A549 treated with Mapracorat at 1 μM for 4 hours (cell line): ENCODE measurements at places on chromosomes 7 and 10. TPM values are rescaled to one million over a fixed set of nuclear protein-coding genes. Genes with fewer than 3 reads are reported as not detected.

LRMDA gene
- total RNA-seq: 3.1 to 5.7 TPM (median 4.7 TPM) in 5 replicates

MOGAT3 gene
- total RNA-seq: not detected in 5 replicates

NPFFR1 gene
- 0.02 TPM in 1 of 5 replicates, not detected in the others for total RNA-seq

SPDYE9 gene
- total RNA-seq: not detected in 5 replicates

PSD gene
- 0.20 to 0.53 TPM (median 0.31 TPM) in 5 replicates for total RNA-seq

PRTFDC1 gene
- 15.6 to 18.2 TPM (median 16.1 TPM) in 5 replicates for total RNA-seq

PRSS1 gene
- not detected in 5 replicates for total RNA-seq

DLX6 gene
- not detected in 5 replicates for total RNA-seq

NRG3 gene
- total RNA-seq: not detected in 5 replicates

PTCD1 gene
- 5.4 to 9.1 TPM (median 6.6 TPM) in 5 replicates for total RNA-seq

OPTN gene
- 52.1 to 64.9 TPM (median 54.1 TPM) in 5 replicates for total RNA-seq

SLC16A9 gene
- total RNA-seq: 0.12 to 0.17 TPM (median 0.13 TPM) in 5 replicates

HOXA2 gene
- 0.66 to 0.89 TPM (median 0.83 TPM) in 5 replicates for total RNA-seq

TBX20 gene
- total RNA-seq: 1.5 to 2.5 TPM (median 2.3 TPM) in 5 replicates

NCF1 gene
- total RNA-seq: 0.13 to 0.26 TPM (median 0.23 TPM) in 4 of 5 replicates, not detected in the other

PON3 gene
- total RNA-seq: 30.2 to 41.2 TPM (median 36.7 TPM) in 5 replicates

TACC2 gene
- total RNA-seq: 74.2 to 86.6 TPM (median 79.2 TPM) in 5 replicates

NPSR1 gene
- total RNA-seq: not detected in 5 replicates

CYP26C1 gene
- 0.07 TPM in 1 of 5 replicates, not detected in the others for total RNA-seq
